ENCODE measurements at places on chromosomes 3 and 15.

GRCh38 chr15:68809517-68809916, 11.2 kb downstream of the ANP32A start:
- DNase-seq: no peak

GRCh38 chr15:88897456-88898194, 2.3 kb upstream of the HAPLN3 start:
- DNase-seq: no peak

DNA sequence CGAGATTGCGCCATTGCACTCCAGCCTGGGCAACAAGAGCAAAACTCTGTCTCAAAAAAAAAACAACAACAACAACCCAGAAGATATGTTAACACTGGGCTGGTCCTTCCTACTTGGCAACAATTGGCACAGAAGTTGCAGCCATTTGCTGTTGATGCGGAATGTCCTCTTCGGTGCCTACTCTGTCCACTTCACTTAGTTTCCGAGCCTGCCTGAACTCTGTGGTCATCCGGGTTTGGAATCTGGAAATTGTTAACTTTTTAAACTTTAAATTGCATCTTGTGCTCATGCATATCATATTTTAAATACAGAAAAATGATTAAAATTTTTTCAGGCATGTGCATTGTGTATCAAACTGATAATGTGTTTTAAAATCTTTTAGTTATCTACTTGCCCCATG, 81.5 kb downstream of the FNDC3B start:
- no peak for DNase-seq

DNA sequence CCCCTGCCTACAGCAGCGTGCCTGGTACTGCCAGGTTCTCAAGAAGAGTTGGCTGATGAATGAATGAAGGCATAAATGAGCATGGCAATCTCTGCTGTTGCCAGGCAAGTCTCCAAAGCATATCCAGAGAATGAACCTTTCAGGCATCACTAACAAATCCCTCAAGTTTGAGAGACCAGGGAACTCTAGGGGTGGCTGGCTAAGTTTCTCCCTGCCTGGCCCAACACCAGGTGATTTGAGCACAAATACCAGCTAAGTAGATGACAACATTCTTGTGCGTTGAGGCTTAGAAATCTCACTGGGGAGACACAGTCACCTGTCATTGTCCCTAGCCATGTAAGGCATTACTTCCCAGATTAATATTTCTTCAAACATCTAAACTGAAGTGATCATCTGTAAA, 81.4 kb upstream of the PTX3 start:
- DNase-seq: no peak

DNA sequence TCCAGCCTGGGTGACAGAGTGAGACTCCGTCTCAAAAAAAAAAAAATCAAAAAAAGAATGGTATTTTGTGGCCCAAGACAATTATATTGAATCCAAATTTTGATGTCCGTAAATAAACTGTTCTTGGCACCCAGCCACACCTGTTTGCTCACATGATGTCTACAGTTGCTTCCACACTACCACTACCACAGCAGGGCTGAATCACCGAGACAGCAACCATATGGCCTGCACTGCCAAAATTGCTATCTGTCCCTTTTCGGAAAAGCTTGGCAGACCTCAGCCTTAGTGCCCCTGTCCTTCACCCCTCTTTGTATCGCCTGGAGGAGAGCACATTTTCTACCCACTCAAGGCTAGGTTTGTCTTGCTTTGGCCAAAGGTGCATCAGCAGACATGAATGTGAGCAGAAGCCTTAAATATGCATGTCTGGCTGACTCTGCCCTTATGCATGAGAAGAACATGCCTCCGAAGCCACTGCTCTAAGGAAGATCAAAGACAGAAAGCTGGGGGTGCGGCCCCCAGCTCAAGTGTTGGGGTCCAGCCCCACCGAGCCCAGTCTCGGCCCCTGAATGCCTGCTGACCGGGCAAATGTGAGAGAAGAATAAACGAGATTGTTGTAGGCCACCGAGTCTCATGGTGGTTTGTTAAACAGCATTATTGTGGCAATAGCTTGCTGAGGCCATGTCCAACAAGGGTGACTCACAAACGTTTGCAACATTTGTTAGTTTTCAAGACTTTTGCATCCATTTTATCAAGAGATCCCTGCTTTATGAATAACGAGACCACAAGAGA, 108.1 kb downstream of the TPRA1 start:
- no peak for DNase-seq

DNA sequence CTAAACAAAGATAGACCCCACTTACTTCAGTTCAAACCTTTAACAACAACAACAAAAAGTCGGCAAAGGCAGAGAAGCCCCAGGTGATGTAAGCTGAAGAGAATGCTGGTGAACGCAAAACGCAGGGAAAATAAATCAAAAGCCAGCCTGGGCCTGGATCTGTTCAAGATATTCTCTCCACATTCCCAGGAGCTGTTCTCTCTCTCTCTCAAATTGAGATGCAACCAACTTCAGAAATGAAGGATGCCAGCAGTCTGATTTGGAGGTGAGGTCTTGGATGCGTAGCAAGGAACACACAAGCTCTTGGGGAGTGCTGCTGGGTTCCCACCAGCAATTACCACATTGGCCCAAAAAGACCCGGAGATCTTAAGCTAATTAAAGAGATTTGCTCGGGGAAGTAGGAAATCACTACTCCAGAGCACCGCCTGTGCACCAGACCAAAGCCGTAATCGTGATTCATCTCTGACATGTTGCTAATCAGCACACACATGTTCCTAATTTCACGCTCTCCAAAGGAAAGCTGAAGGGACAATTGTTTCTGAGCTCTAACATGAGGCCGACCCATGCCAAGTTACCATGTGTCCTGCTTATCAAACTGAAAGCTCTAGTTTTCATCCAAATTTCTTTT, 37.1 kb downstream of the IL17RD start:
- DNase-seq: no peak

GRCh38 chr3:126996905-126997304, 14.0 kb downstream of the PLXNA1 start:
- no peak for DNase-seq

GRCh38 chr3:139388821-139389551, 461 bp downstream of the COPB2 start:
- DNase-seq: no peak

- DNase-seq: no peak
These were observed 3.4 kb upstream of the AP4E1 start for GRCh38 chr15:50905055-50905454.

DNA sequence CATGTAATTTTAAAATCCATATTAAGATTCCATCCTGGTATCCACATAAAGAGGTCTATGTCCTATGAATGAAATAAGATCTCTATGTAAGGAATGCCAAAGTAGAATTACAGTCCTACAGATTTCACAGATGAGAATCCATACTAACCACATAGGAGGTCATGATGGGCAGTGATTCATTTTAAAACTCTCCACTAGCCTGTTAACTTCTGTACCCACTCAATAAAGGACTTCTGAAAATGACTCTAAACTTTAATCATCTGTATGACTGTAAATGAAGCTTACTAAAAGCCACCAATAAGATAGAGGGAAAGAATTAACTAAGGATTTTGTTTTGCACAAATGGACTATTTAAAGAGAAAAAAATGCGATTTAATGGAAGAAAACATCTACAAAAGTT, 28.7 kb downstream of the MORC1 start:
- DNase-seq: no peak

DNA sequence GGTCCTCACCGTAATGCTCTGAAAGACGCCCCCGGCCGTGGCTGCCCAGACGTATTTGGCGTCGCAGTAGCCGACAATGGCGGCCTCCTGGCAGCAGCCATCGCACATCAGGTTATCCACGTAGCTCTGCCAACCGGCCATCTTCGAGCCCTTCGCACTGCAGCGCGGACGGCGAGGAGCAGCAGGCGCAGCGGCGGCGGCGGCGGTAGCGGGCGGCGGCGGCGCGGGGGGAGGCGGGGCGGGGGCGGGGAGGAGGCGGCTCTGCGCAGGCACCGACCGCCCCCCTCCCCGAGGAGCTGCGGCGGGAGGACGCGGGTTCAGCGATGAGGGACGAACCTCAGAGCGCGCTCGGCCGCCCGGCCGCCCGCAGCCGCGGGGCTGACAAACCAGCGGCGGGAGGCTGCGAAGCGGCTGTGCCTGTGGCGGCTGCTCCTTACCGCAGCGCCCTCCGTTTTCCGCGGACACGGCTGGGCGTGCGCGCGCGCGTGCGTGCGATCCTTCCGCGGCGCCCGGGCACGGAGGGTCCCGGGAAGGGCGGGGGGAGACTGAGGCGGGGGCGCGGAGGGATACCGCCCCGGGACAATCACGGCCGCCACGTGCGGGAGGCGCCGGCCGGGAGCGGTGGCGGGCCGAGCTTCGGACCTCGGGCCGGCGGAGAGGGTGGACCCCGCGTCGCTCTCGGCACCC, at the start of gene PFN2:
Gene PFN2, minus strand, starts transcription at position 180 of the 687 bp plus-strand sequence. Its CDS starts 39 bp downstream, at position 141.
- DNase-seq: no peak

DNA sequence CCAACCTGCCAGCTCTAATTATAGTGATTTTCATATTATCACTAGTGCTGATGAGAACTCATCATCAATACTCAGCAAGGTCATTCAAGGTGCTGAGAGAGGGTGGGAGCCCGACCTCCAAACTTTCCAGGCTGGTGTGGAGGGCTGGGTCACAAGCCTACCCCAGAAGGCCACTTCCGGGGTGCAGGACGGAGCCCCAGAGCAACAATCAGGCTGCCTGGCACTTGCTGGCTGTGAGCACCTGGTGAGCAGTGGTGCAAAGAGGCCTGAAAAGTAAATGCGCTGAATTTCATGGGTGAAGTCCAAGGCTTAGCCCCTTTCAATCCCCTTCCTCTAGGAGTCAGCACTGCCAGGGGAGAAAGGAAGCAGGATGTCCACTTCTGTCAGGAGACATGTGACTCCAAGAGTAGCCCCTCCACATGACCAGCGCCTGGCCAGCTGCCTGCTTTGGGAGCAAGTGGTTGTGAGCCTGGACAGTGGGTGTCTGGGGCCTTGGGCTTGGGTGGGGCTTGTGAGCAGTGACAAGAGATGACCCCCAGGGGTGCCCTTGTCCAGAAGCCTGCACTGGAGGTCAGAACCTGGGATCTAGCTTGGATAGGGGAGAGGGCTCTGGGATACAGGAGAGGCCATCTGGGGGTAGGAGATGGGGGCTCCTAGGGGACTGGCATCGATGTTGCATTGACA, 165.0 kb upstream of the TLE3 start:
- DNase-seq: no peak

GRCh38 chr3:3798631-3799113, 559 bp upstream of the LRRN1 start:
- DNase-seq: no peak

DNA sequence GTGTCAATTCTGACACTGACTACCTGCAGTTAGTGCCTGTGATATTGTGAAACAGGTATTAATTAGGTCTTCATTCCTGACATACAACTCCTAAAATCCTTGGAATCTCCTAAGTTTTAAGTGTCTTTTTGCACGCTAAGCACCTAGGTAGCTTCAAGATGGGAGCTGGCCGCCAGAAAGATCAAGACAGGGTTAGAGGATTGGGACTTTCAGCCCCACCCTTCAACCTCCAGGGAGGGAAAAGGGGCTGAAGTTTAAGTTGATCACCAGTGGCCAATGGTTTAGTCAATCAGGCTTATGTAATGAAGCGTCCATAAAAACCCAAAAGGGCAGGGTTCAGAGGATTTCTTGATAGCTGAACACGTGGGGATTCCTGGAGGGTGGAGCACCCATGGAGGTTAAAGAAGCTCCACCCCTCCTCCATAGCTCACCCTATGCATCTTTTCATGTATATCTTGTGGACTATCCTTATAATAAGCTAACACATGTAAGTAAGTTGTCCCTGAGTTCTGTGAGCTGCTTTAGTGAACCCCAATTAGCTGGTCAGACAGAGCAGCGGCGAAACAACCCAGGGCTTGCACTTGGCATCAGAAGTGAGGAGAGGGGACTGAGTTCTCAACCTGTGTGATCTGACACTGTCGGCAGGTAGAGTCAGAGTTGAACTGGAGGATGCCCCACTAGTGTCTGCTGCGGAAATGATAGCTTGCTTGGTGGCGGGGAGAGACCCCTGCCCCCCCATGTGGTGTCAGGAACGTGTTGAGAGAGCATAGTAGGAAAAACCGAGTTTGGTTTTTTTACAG, 12.8 kb upstream of the SRP14 start:
- no peak for DNase-seq

DNA sequence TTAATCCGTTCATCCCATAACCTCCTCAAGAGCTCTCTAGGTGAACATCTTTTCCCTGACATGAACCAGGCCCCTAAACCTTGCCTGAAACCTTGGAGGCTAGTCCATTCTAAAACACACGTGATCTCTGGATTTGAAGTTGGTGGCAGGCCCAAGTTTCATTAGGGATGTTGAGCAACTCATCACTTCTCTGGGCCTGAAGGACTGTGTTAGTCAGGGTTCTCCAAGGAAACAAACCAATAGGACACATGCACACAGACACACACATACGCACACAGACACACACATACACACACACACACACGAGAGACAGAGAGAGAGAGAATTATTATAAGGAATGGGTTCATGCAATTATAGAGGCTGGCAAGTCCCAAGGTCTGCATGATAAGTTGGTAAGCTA, 31.9 kb downstream of the ACAN start:
- DNase-seq: no peak

GRCh38 chr3:41601404-41601987, 360.4 kb downstream of the ULK4 start:
- no peak for DNase-seq

DNA sequence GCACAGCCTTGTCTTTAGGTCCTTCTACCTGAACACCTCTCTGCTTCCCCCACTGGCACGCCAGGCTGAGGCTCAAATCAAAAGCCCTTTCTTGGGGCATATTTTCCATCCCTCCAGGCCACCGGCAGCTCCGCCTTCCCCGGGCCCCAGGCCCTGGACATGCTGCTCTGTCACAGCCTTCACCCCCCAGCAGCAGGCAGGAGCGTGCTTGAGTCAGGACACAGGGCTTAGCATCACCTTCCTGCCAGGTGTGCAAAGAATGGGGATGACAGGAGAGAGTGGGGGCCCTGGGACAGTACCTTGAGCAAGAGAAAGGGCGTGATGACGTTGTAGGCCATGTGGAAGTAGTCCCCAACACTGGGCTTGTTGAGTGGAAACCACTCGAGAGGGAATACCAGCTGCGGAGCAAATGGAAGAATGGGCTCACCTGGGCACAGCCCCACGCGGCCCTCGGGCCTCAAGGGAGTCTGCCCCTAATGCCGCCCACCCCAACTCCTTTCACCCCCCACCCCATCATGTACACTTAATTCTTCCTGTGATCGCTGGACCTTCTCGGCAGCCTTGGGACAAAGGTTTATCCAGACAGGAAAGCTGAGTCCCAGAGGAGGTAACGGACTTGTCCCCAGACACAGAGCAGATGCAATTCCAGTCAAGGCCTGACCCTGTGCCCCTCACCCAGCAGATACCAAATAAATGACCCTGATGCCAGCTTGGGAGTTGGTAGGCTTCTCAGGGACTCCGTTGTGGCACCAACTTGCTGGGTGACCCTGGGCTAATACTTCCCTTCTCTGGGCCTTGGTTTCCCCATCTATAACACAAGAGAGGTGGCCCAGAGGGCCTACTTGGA, 9.1 kb upstream of the CALML4 start:
- no peak for DNase-seq

- no peak for DNase-seq
These were observed 76.1 kb upstream of the TPM1 start for GRCh38 chr15:62966294-62967078.

GRCh38 chr15:45454814-45455213, 67.7 kb downstream of the SLC30A4 start:
- DNase-seq: no peak

Data from cortex of kidney (tissue), 1 donor.